Mesenchymal stem cell (in vitro differentiated cells and primary cell): ENCODE measurements at places on chromosomes 13 and 19.

DNA sequence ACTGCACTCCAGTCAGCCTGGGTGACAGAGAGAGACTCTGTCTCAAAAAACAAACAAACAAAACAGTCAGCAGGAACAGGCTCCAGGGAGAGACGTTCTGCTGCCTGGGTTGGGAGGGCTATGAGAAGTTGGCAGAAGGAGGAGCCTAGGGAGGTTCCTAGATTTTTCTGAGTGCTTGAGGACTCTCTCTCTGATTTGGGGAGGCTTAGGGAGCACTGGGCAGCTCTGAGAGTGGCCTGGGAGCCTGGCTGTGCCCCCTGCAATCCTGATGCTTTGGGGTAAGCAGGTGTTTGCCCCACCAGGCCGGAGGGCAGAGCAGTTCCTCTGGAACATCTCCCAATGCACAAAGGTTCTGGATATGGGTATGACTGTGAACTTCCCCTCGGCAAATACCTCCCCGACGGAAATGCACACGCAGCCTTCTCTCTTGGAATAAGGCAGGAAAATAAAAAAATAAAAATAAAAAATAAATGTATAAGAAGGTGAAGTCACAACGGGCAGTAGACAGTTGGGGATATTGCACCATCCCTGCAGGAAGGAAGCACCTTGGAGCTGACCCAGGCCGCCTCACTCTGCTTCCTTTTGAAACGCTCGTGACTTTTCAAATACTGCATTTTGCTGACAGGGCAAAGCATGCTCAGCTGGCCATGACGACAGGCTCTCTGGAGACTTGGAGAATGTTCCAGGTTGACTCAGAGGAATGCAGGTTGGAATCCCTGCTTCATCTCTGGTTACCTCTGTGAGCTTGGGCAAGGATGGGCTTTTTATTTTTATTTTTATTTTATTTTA lies 26.5 kb upstream of the HOMER3 start:
- peak; percentile 48 for DNase-seq

DNA sequence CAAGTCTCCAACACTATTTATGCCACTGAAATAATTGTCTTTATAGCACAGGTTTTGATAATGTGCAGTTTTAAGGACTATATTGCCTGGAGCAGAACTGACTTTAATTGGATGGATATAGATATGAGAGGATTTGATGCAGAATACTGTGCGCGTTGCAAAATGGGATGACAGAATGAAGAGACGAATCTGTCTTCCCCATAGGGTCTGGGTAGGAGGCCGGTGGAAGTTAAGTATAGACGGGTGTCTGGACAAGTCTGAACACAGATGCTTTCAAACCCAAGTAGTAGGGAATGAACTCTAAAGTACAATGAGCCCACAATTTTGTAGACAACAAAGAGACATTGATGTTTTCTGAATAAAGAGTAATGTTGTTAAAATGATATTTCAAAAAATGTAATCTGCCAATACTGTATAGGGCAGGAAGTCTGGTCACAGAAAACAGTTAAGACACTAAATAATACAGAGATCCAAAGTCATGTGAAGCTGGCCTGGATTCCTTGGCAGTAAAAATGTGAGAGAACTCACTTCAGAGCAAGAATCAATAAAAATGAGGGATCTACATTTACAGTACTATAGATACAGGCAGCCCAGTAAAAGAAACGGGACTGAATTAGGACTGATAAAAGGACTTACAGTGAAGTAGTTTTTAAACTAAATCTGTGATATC lies 125.5 kb downstream of the ENOX1 start:
- DNase-seq = no peak

GRCh38 chr19:35081201-35081600 lies 34.4 kb upstream of the FXYD3 start:
- DNase-seq = no peak

DNA sequence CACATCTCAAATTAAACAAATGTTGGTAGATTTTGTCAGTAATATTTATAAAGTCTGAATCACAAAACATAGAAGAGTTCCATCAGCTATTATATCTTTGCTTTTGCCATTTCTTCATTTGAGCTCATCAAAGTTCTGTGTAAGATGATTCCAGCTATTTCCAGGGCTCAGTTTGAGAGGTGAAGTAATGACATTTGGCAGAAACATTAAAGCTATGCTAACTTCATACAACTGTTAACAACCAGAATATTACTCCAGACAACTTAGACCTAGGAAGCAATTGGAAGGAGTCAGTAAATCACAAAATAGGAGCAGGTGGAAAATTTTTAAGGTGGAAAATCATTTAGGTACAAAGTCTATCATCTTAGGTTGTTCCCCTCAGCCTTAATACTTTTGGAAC lies 76.2 kb upstream of the CSNK1A1L start:
- no peak for DNase-seq

GRCh38 chr19:33492090-33492489 lies 29.5 kb downstream of the PEPD start:
- DNase-seq = no peak

GRCh38 chr13:64540976-64541375 lies 2689.2 kb downstream of the PCDH9 start:
- DNase-seq = no peak

GRCh38 chr13:41332829-41333228 lies 21.8 kb downstream of the NAA16 start:
- DNase-seq = no peak

DNA sequence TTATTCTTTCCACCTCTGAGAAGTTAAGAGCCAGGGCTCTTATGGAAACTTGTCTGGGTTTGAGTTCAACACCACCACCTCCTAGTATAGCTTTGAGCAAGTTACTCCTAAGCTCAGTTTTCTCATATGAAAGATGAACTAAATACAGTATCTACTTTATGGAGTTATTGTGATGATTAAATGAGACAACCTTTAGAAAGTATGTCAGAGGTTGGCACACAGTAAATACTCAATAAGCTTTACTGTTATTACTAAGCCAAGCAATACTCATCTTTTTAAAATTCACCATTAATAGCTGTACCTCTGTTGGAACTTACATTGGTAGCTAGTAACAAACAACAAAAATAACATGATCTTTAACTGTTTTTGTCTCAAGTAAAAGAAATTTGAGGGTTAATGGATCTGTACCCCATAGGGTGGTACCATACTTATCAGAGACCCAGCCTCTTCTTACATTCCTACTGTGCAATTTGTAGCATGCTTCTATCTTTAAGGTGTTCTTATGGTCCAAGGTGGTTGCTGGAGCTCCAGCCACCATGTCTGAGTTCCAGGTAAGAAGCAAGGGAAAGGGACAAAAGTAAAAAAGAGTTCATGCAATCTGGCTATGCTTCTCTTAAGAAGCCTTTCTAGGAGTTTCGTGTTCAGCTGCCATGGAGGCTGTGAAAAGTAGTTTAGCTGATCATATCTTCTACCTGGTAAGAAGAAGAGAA lies 24.1 kb upstream of the NDFIP2 start:
- no peak for DNase-seq

DNA sequence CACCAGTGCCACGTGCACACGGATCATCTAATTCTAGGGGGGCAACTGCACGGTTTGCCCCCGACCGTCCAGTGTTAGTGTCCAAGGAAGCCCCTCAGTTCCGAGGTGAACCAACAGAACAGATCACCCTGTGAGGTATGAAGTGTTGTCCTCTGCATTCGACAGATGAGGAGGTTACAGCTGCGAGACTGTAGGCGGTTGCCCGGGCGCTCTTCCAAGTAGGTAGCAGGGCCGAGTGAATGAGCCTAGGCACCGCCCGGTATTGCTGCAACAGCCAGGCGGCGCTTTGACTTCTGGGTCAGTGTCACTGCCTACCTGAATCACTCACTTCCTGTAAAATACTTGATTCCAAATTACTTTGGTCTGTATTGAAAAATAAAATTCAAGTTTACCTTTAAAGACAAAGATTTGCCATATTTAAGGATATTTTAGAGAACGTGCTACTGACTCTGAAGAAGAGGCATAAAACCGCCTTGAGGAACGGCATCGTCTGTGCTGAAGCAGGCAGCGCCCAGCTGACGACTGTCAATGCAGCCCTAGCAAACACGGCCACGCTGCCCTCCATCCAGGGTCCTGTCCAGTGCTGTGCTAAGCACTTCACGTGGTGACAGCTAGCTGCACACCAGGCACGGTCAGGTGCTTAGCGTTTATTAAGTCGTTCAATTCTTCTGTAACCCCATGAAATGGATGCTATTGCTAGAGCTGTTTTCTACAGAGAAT lies 19.3 kb upstream of the RASA3 start:
- no peak for DNase-seq

DNA sequence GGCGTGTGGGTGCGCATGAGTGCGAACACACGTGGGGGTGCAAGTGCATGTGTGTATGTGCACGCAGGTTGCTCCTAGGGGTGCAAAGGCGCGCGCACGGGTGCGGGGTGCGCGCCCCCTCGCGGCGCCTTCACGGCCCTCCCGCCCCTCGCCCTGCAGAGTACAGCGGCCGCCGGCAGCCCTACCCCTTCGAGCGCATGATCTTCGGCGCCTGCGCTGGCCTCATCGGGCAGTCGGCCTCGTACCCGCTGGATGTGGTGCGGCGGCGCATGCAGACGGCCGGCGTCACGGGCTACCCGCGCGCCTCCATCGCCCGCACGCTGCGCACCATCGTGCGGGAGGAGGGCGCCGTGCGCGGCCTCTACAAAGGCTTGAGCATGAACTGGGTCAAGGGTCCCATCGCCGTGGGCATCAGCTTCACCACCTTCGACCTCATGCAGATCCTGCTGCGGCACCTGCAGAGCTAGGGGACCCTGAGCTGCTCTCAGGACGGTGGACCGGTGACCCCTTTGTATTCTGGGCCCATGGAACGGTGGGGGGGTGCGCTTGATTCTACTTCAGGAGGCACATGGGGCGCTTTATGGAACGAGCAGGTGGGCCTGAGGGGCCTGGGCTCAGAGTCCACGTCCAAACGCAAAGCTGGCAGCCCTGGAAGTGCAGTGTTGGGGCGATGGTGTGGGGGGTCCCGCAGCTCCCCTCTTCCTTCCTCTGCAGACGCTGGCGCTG lies 27.7 kb downstream of the TMEM161A start:
- DNase-seq = no peak

DNA sequence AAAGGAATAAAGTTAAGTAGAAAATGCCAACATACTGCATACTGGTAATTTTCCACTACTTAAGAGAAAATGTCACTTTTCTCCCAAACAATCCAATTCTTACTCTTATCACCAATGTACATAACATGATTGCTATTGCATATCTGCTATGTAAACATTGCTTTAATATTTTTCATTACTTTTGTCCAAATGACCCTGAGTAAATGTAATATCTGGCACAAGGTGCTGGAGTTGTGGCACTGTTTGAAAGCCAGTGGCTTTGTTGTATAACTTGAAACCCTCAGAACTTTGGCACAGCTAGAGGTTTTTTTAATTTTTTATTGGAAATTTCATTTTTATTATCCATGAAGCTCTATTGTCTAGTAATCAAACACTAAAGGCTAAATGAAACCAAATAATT lies 45.7 kb upstream of the SPRY2 start:
- DNase-seq = no peak

GRCh38 chr13:26698392-26699196 lies 62.0 kb downstream of the GPR12 start:
- peak; percentile 78 for DNase-seq

GRCh38 chr19:39409208-39410016 lies 2.8 kb downstream of the ZFP36 start:
- DNase-seq = peak; percentile 90

GRCh38 chr13:77544355-77544754 lies 8.8 kb downstream of the SCEL start:
- DNase-seq = peak; percentile 16

DNA sequence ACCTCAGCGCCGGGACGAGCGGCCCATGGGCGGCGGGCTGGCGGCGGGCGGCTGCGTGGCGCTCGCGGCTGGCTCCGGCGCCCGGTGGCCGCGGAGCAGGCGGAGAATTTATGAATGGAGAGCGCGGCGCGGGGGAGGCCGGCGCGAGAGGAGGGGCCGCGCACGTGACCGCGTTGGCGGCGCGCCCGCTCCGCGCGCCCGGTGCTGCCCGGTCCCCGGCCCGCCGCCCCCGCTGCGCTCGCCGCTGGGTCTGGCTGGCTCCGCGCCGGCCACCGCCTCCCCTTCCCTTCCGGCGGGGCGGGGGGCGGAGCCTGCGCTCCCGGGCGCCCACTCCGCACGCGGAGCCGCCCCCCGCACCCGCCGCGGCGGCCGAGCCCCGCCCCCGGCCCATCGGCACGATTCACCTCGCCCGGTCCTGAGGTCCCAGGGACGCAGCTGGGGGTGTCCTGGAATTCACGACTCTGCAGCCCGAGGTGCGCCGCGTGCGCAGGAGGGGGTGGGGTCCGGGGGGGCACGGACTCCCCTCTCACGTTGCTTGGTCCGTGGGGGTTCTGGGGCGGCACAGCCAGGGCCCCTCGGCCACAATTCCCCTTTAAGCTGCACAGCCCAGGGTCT lies at the start of gene CBARP:
Gene CBARP, minus strand, starts transcription at position 252 of the 615 bp plus-strand sequence. CDS start 1,905 bp downstream, outside the sequence.
- no peak for DNase-seq

DNA sequence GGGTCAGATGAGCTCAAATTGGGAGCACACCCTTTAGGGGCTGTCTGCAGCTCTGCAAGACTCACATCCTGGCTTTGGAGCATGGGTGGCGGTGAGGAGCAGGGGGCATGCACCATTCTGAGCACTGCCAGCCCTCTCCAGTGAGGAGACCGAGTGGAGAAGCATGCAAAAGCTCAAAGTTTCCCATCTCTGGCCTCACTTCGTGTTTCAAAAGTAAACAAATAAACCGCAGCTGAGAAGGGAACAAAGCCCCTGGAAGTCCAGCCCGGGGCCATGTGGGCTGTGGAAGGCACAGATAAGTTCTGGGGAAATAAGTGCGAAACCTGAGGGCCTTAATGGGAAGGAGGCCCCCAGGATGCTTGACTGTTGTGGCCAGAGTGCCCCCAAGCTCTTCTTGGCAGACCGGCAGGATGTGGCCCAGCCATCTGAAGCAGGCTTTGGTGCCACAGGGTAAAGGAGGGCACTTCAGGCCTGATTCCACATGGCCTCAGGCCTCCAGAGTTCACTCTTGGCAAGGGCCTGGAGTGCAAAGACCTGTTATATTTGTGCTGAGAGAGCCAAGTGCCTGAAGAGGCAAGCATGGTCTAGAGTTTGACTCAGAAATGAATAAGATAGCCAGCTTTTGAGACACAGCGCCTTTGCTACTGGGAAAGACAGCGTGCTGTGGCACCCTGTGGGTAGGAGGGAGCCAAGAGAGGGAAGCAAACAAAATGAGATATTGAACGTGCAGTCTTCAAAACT lies 1.2 kb downstream of the MEDAG start:
- peak; percentile 95 for DNase-seq
